AG09319 (cell line): ENCODE measurements at places on chromosomes 11 and 22.
A peak's percentile ranks its signal among the peaks of the same experiment; 100 is the strongest.

- DNase-seq = no peak
These were observed 1.6 kb upstream of the PHLDA2 start for GRCh38 chr11:2930704-2931419.

GRCh38 chr22:29344137-29344536 is 28.6 kb upstream of the RASL10A start:
- DNase-seq = peak; percentile 75

DNA sequence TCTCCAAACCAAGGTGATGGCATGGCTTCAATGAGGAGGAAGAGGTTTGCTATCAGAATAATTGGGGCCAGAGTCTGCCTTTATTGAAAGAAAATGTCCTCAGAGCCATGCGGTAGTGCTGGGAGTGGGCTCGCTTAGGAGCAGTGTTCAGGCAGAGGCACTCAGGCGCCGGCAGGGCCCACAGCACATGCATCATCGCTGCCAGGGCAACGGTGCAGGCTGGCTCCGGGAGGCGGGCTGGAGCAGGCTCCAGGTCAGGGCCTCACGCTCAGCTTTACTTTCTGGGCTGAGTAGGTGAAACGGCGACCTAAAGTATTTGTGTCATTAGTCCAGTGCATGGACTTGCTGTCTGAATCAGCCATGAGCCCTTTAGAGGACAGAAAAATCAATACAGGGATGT is 169.9 kb upstream of the CCDC90B start:
- DNase-seq = no peak

DNA sequence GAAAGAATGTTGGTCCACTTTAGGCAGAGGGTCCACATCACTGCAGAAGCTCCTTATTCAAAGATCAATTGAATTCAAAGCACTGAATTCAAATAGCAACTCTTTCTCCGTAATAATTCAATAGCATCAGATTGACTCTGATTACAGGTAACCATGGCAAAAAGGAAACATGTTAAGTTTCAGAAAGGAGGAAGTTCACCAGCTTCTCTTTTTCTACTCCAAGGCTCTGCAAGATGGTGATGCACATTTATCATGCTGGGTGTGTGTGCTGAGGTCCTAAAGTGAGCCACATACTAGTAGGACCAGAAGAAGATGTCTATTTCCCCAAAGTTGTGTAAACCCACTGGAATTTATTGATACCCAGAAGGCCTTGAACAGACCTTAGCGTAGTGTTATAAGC is 18.0 kb upstream of the DRD2 start:
- DNase-seq = no peak

DNA sequence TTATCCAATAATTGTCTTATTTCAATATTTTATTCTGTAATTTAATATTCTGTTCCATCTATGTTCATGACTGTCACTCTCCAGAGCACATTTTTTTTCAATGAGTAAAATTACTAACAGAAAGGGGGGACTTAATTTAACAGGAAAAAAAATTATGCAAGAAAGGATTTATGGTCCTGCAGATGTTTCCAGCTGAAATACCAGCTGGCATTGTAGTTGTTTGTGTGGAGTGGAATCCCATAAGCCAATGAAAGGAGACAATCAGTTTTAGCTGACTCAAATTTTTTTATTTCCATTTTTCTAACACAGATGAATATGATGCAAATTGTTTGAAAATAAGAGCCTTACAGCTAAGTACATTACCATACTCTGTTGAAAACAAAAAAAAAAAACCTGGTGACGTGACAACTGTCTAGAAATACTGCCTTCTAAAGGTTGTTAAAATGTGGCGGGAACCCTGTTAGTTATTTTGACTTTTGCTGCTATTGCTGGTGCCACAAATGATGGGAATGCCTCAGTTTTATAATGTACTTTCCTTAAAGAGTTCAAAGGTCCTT is 389.1 kb downstream of the ETS1 start:
- DNase-seq = no peak
